ENCODE measurements at places on chromosomes 3 and 15.

DNA sequence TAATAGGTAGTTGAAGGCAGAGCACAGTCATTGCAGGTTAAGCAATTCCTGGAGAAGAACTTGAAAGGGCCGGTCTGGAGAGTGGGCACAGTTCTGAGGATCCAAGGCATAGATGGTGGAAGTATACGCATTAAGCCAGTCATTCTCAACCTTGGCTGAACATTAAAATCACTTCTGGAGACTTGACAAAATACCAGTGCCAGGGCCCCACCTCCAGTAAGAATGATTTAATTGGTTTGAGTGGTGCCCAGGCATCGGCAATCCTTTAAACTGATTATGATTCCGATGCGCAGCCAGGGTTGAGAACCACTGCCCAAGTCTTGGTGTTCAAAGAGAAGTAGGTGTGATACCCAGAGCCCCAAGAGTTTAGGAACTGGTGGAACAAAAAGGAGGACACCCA, 6.9 kb upstream of the HOMER2 start:
- DNase-seq, result no peak

- DNase-seq, result no peak
Observed at GRCh38 chr3:13963137-13963886, 83.4 kb upstream of the WNT7A start.

DNA sequence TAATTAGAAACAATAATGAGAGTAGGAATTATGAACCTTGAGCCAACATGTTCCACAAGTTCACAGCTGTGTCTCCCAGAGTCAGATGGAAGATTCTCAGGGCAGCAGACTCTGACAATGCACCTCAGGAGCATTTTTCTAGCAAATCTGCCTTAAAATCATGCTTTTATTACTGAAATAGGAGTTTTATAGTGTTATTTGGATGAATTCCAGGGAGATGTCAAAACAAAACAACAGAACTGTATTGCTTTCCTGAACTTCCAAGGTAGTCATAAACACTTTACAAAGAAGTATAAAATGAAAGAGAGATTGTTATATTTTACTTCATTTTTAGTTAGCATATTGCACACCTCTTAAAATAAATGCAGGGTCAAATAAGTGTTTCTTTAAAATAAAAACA, 77.0 kb downstream of the P3H2 start:
- no peak for DNase-seq

GRCh38 chr3:183492849-183493179, 62.7 kb downstream of the KLHL6 start:
- no peak for DNase-seq

DNA sequence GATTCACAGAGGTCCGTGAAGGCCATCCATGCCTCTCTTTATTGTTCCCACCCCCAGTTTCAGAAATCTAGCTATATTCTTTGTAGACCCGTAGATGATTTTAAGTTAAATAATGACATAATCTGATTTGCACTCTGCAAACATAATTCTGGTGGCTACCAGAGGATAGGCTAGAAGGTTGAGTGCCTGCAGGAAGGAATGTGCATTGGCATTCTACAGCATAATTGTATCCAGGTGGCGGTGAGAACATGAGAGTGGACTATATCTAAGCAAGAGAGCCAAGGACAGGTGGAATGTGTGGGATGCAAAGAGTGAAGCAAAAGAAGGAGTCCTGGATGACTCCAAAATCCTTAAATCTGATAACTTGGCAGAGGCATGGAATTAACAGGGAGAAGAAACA, 298.5 kb upstream of the MME start:
- no peak for DNase-seq

DNA sequence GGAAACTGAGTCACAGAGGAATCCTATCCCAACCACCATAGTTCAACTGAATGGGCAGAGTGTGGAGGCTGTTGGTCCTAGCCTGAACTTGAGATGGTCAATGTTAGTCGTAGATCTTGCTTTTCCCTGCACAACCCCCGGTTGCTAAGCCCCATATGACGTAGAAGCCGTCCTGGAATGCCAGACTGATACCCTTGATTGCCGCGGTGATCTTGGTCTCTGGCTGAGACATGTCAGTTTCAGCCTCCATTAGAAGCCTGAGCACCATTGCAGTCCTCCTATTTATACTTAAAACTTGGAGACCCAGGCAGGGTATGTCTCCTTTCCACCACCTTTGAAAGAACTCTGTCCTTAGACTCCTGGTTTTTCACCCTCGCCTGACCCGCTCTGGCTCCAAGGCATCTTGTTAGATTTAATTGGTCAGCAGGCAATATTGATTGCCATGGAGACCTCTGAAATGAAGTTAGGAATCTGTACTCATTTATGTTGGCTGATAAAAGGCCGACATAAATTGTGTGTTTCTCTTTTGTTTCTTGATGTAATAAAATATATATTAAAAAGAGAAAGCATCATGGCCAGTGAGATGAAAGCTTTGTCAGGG, 53.4 kb downstream of the RPLP1 start:
- DNase-seq, result no peak

GRCh38 chr3:76352511-76353284, 567.3 kb upstream of the ZNF717 start:
- no peak for DNase-seq

- DNase-seq, result no peak
Observed at GRCh38 chr3:11188231-11188630, 33.9 kb downstream of the HRH1 start.

All from AG08396 (cell line).